Activated CD4-positive, alpha-beta T cell treated with anti-CD3 and anti-CD28 coated beads, Interleukin-2, amount 10 ng/mL, durations not matched to agents 7 days and 5 days (primary cell): ENCODE measurements at places on chromosomes 5 and 9.

GRCh38 chr9:2192356-2192979 lies 177.3 kb downstream of the SMARCA2 start:
- no peak for DNase-seq

DNA sequence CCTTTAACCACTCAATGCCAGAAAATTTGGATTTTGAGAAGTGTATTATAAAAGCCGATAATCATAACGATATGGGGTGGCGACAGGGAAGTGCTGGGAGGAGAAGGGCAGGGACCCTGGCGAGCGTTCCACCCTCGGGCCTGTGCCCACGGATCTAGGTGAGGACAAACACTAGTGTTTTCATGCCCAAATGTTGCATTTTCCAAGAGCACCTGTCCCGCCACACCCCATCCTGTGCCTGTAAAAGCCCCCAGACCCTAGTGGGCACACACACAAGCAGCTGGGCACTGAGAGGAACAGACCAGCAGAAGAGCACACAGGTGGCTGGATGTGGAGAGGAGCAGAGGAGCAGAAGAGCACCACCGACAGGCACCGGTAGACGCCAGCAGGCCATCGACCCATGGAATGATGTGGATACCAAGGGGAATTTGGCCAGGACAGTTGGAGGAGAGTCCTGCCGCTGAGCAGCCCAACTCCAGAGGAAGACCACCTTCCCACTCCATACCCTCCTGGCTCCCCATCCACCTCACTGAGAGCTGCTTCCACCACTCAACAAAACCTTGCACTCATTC lies 315.0 kb downstream of the EDIL3 start:
- no peak for DNase-seq

DNA sequence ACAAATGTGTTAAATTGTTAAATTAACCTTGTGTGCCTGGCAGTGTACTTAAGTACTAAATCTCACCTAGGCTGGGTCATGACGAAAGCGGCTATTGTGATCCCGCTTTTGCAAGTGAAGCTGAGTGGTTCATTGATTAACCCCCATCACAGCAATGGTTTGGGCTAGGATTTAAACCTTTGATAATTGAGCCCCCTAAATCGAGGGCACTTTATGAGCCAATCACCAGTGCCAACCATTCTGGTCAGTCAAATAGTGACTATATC lies 22.8 kb downstream of the HNRNPK start:
- no peak for DNase-seq

- no peak for DNase-seq
Observed at GRCh38 chr5:35518104-35518503, 99.6 kb upstream of the SPEF2 start.
